ENCODE measurements at places on chromosomes 1 and 21.

- no peak for DNase-seq
Observed at GRCh38 chr1:61358770-61359455, 276.6 kb downstream of the NFIA start.

GRCh38 chr21:43736224-43736883, 17.4 kb downstream of the PDXK start:
- DNase-seq = no peak

DNA sequence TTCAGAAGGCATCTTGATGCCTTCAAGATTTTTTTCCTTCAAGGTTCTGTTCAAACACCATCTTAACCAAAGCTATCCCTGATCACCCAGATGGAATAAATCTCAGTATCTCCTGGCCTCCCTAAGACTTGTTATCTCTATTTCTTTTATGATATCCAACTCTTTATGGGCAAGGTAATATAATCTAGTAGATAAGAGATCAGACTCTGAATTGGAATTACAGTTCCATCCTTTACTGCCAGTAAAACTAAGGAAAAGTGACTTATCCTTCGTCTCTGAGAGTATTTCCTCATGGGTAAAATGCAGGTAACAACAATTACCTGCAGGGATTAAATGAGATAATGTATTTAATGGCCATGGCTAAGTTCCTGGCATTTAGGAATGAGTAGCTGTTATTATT, 445.0 kb upstream of the DAB1 start:
- DNase-seq = no peak

GRCh38 chr1:47703981-47704596, 266.2 kb downstream of the FOXD2 start:
- DNase-seq = no peak

GRCh38 chr1:203840208-203840808, 21.1 kb upstream of the SNRPE start:
- no peak for DNase-seq

GRCh38 chr1:39170731-39171667, 33.5 kb upstream of the MACF1 start:
- no peak for DNase-seq

DNA sequence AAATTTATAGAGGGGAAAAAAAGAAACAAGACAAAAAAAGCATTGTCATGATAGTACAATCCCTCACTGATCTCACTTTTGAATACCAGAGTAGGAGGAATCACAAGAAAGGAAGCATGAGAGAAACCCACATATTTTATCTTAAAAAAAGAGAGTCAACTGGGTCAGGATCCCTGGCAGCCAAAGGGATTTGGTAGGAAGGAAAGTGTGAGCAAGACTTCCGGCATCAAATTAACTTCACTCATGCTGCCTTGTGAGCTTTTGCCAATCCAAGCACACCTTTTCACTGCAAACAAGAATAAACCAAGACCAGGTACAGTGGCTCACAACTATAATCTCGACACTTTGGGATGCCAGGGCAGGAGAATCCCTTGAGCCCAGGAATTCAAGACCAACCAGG, 53.1 kb downstream of the SLC9C2 start:
- DNase-seq = no peak

GRCh38 chr1:24973315-24973714, 43.2 kb upstream of the RUNX3 start:
- no peak for DNase-seq

GRCh38 chr1:157849229-157849875, 7.7 kb upstream of the CD5L start:
- no peak for DNase-seq
